CD14-positive monocyte (primary cell): ENCODE measurements at places on chromosomes 12 and 14. TPM values are rescaled to one million over a fixed set of nuclear protein-coding genes. Genes with fewer than 3 reads are reported as not detected.

Gene RASSF9
- not detected in 2 replicates for polyA plus RNA-seq

Gene C1QL4
- polyA plus RNA-seq: not detected

Gene LGR5
- polyA plus RNA-seq: not detected

Gene ABCC9
- polyA plus RNA-seq: not detected

Gene TMEM120B
- polyA plus RNA-seq: 2.4 and 2.8 TPM in 2 replicates

Gene TAS2R9
- polyA plus RNA-seq: not detected in 2 replicates

Gene CNTN1
- not detected for polyA plus RNA-seq

Gene KCNJ8
- not detected for polyA plus RNA-seq

Gene CFAP54
- polyA plus RNA-seq: not detected in 2 replicates

Gene CABP1
- polyA plus RNA-seq: 0.43 and 0.45 TPM in 2 replicates

Gene SSTR1
- polyA plus RNA-seq: not detected

Gene YBX3
- polyA plus RNA-seq: 143 and 203 TPM in 2 replicates
